ENCODE measurements at places on chromosomes 7 and 10. TPM values are rescaled to one million over a fixed set of nuclear protein-coding genes. Genes with fewer than 3 reads are reported as not detected.

Gene SLC26A4
- 1.3 TPM for total RNA-seq

Gene GPRIN2
- total RNA-seq, result not detected

GRCh38 chr10:75779276-75779675 lies 347.9 kb downstream of the LRMDA start:
- H3K27me3 ChIP-seq, result no peaks in the 10 kb centered on the region
- H3K36me3 ChIP-seq, result no peaks in the 10 kb centered on the region
- no peak overlapping the region for H3K27ac ChIP-seq
- H3K4me1 ChIP-seq, result no peaks in the 10 kb centered on the region
- no peak for DNase-seq

- no peak overlapping the region for H3K27ac ChIP-seq
- H3K4me1 ChIP-seq, result no peaks in the 10 kb centered on the region
- no peaks in the 10 kb centered on the region for H3K27me3 ChIP-seq
- no peak for DNase-seq
- no peak overlapping the region for H3K4me3 ChIP-seq
Observed at GRCh38 chr10:5338010-5338409, 26.8 kb upstream of the UCN3 start.

DNA sequence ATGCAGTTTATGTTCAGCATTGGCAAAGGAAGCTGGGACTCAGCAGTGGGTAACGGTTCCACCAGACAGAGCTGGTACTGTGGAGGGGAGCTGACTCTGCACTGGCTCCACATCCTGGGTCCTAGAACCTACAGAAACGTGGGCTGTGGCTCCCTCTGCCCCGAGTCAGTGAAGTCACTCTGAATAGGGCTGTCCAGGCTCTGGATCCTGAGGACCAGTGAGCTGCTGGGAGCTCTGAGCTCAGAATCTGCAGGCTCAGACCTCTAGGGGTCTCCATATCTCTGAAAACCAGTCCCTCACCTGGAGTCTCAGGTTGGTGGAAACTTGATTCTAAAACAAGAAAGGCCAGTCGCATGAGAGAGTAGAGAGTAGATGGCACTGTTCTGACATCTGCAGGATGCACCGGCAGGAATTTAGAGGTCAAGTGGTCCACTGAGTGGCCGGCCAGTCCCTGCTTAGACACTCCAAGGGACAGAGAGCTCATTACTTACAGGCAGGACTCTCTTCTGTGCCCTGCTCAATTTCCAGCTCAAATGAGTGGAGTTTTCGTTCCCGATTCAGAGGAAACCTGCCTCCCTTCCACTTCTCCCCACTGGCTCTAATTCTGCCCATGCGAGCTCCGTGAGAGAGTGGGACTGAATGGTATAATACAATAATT lies 18.6 kb downstream of the NPFFR1 start:
- no peaks in the 10 kb centered on the region for H3K4me1 ChIP-seq
- DNase-seq, result no peak
- H3K4me3 ChIP-seq, result no peak overlapping the region

DNA sequence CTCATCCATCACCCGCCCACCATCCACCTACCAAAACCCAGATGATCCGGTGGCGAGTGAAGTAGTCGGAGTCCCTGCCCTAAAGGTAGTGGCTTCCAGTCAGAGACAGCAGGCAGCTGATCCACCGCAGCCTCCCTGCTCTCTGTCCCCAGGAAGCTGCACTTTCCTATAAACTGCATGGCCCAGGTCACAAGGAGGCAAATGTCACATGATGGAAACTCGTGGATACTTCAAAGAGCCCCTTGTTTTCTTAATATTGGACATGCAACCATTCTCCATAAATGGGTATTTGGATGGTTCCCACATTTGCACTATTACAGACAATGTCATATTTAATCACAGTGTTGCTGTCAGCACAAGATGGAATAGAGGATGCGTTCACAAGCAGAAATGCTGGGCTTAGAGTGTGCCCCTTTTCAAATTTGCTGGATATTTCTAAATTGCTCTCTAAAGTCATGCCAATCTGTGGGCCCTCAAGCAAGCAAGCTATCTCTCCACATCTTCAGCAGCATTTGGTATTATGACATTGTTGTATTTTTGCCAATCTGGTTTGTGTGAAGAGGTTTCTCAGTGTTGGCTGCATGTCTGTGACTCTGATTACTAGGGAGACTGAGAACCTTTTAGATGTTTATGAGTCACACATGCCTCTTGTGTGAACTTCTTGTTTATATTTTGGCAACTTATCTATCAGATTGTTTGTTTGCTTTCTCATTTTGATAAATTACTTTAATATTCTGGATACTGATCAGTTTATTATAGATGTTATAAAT lies 822.0 kb downstream of the TNS3 start:
- no peak for DNase-seq
- peaks cover 4% of the 10 kb centered on the region for H3K4me1 ChIP-seq
- H3K36me3 ChIP-seq, result no peaks in the 10 kb centered on the region

Gene CYP2E1
- 0.96 TPM for total RNA-seq

DNA sequence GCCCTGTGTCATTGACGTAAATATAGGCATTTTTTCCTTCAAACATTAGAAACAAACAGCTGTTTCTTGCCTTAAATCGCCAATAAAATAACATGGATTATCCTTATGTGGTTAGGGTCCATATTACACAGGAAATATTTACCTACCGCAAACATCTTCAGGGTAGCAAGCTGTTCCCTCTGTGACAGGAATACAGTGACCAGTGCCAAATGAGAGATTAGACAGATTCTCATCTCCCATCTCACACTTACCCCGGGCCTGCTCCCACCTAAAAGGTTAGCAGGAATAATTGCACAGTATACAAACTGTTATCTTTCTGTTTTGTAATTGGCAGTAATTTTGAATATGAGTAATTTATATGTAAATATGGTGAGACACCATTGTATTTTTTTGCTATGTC lies 16.5 kb downstream of the MKI67 start:
- H3K27me3 ChIP-seq, result no peaks in the 10 kb centered on the region
- H3K27ac ChIP-seq, result no peak overlapping the region
- no peaks in the 10 kb centered on the region for H3K4me1 ChIP-seq

- no peaks in the 10 kb centered on the region for H3K36me3 ChIP-seq
- H3K27ac ChIP-seq, result no peak overlapping the region
- no peaks in the 10 kb centered on the region for H3K4me1 ChIP-seq
- no peak for DNase-seq
Observed at GRCh38 chr7:36600869-36601530, 123.3 kb downstream of the AOAH start.

Gene GDI2
- 342 TPM for total RNA-seq

GRCh38 chr7:27117887-27118491 lies 12.6 kb downstream of the HOXA4 start:
- no peaks in the 10 kb centered on the region for H3K4me1 ChIP-seq
- no peaks in the 10 kb centered on the region for H3K36me3 ChIP-seq
- H3K27ac ChIP-seq, result peak overlapping the region; percentile 98

- H3K27me3 ChIP-seq, result no peaks in the 10 kb centered on the region
- H3K4me1 ChIP-seq, result no peaks in the 10 kb centered on the region
- no peak for DNase-seq
- H3K4me3 ChIP-seq, result no peak overlapping the region
- H3K36me3 ChIP-seq, result no peaks in the 10 kb centered on the region
- no peak overlapping the region for H3K27ac ChIP-seq
Observed at GRCh38 chr7:126486806-126487205, 765.9 kb downstream of the GRM8 start.

- H3K27ac ChIP-seq, result no peak overlapping the region
- no peaks in the 10 kb centered on the region for H3K27me3 ChIP-seq
- DNase-seq, result no peak
- H3K4me3 ChIP-seq, result no peak overlapping the region
- H3K36me3 ChIP-seq, result no peaks in the 10 kb centered on the region
Observed at GRCh38 chr10:129280908-129281586, 186.0 kb upstream of the MGMT start.

- H3K27ac ChIP-seq, result no peak overlapping the region
- no peak overlapping the region for H3K4me3 ChIP-seq
- no peaks in the 10 kb centered on the region for H3K4me1 ChIP-seq
- H3K27me3 ChIP-seq, result no peaks in the 10 kb centered on the region
Observed at GRCh38 chr10:18601321-18601720, 50.1 kb downstream of the NSUN6 start.

Gene LFNG
- 9.1 TPM for total RNA-seq

DNA sequence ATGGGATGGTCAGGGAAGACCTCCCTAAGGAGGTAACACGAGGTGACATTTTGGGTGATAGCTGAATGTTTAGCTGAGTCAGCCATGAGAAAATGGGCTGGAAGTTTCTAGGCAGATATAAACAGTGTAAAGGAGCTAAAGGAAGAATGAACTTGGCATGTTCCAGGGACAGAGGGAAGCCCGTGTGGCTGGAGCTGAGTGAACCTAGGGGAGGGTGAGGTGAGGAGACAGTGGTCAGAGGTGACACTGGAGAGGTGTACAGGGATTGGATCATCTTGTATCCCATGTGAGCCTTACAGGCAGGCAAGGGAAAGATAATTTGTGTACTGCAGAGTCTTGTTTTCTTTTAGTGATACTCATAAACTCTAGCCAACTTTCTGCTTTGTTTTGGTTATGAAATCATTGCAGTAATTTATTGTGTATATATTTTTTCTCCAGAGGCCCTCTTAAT lies 1.8 kb downstream of the STARD3NL start:
- peaks cover 6% of the 10 kb centered on the region for H3K4me1 ChIP-seq
- H3K27me3 ChIP-seq, result no peaks in the 10 kb centered on the region
- H3K36me3 ChIP-seq, result no peaks in the 10 kb centered on the region
- peak overlapping the region; percentile 95 for H3K27ac ChIP-seq
- no peak for DNase-seq
- H3K4me3 ChIP-seq, result peak overlapping the region; percentile 75

Gene PAPOLB
- total RNA-seq, result 0.33 TPM

Gene IL6
- 11.8 TPM for total RNA-seq

GRCh38 chr7:6508950-6509349 lies 42.3 kb downstream of the GRID2IP start:
- no peaks in the 10 kb centered on the region for H3K4me1 ChIP-seq
- no peak overlapping the region for H3K27ac ChIP-seq
- no peaks in the 10 kb centered on the region for H3K27me3 ChIP-seq
- no peaks in the 10 kb centered on the region for H3K36me3 ChIP-seq
- DNase-seq, result no peak

GRCh38 chr7:116258734-116259133 lies 48.4 kb downstream of the TES start:
- H3K4me1 ChIP-seq, result no peaks in the 10 kb centered on the region
- H3K27ac ChIP-seq, result no peak overlapping the region
- no peak for DNase-seq
- H3K36me3 ChIP-seq, result no peaks in the 10 kb centered on the region
- H3K4me3 ChIP-seq, result no peak overlapping the region

Gene ZNF239
- total RNA-seq, result 8.5 TPM

Gene FGF8
- not detected for total RNA-seq

DNA sequence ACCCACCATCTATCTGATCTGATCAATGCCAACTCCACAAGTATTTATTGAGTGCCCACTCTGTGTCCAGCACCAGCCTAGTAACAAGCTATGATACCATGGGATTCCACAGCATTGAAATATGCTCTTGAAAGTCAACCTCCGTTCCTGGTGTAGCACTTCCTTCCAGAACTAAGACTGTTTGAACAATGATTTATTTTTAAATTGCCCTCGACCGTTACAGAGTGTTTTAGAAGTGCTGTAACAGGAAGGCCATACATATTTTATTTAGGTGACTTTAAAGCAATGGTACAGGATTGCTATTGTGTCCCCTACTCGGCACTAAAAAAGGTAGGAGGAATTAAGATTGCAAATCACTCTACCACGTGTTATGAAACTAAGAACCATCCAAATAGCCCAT lies 225.6 kb downstream of the TEX36 start:
- no peak for DNase-seq
- H3K36me3 ChIP-seq, result no peaks in the 10 kb centered on the region
- no peak overlapping the region for H3K27ac ChIP-seq
- H3K4me3 ChIP-seq, result no peak overlapping the region

DNA sequence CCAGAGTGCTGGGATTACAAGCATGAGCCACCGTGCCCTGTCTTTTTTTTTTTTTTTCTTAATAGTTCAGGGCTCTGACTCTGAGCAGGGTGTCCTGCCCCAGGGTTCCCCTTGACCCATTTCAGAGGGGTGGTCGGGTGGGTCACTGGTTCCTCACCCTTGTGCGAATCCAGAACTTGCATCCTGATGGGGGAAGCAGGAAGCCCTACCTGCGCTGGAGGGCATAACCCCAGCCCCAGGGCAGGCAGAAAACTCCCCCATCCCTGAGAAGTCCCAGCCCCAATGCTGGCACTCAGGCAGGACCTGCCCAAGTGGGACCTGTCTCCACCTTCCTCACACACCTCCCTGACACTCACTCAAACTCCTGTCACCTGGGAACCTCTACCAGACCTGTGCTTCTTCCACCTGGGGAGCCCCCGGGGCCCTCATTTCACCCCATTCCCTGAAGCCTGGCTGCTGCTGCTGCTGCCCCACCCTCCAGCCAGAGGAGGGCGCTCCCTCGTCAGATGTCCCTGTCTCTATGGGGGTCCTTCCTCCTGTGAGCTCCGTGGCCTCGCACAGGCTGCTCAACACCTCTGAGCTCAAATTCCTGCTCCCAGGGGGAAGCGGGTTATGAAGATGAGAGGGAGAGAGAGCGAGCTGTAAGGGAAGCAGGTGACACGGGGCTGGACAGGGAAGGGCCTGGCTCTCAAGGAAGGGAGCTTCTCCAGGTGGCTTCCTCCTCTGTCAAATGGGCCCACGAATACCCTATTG lies 15.1 kb upstream of the ZNF273 start:
- H3K27ac ChIP-seq, result no peak overlapping the region
- DNase-seq, result peak; percentile 12
- no peaks in the 10 kb centered on the region for H3K4me1 ChIP-seq
- no peaks in the 10 kb centered on the region for H3K36me3 ChIP-seq
- H3K27me3 ChIP-seq, result no peaks in the 10 kb centered on the region

DNA sequence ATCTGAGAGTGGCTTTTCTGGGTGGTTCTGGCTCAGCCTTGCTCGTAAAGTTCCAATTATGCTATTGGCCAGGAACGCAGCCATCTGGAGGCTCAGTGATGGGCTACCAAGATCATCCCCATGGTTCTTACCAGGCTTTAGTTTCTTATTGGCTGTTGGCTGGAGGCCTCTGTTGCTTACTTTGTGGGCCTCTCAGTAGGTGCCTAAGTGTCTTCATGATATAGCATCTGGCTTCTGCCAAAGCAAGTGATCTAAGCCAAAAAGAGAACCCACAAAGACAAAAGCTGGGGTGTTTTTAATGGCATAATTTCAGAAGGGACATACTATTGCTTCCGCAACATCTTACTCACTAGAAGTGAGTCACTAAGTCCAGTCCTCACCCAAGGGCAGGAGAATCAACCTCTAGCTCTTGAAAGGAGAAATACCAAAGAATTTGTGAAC lies 132.0 kb upstream of the MDFIC start:
- no peaks in the 10 kb centered on the region for H3K4me1 ChIP-seq
- DNase-seq, result no peak
- H3K4me3 ChIP-seq, result no peak overlapping the region
- H3K27me3 ChIP-seq, result no peaks in the 10 kb centered on the region
- no peak overlapping the region for H3K27ac ChIP-seq

DNA sequence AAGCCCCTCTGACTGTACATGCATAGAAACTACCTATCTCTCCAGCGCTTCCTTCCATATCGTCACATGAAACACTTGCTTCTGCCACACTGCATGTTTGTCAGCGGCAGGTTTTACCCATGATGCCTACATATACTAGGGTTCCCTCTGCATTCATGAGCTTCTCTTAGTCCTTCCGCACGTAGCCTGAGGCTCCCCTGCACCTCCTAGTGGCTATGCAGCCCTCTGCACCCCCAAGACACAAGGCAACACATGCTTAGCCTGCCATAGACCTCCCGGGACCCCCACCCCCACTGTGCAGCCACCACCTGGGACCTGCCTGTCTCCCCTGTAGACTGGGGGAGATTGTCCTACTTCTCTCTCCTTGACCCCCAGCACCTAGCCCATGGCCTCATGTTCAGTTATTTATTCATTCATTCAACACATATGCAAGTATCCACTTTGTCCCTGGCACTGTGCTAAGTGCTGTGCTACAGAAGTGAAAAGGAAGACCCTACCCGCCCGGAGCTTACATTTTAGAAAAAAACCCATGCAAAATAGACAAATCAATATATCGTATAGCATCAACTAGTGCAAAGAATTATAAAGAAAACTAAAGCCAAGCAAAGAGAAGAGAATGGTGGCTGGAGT lies 23.5 kb downstream of the TMEM273 start:
- H3K4me3 ChIP-seq, result no peak overlapping the region
- DNase-seq, result no peak

Measured in breast epithelium (tissue), 4 donors.